Activated CD4-positive, CD25-positive, alpha-beta regulatory T cell treated with anti-CD3 and anti-CD28 coated beads, Interleukin-2, amount 50 U/mL, for 16 hours (primary cell): ENCODE measurements at places on chromosomes 1 and 21.

DNA sequence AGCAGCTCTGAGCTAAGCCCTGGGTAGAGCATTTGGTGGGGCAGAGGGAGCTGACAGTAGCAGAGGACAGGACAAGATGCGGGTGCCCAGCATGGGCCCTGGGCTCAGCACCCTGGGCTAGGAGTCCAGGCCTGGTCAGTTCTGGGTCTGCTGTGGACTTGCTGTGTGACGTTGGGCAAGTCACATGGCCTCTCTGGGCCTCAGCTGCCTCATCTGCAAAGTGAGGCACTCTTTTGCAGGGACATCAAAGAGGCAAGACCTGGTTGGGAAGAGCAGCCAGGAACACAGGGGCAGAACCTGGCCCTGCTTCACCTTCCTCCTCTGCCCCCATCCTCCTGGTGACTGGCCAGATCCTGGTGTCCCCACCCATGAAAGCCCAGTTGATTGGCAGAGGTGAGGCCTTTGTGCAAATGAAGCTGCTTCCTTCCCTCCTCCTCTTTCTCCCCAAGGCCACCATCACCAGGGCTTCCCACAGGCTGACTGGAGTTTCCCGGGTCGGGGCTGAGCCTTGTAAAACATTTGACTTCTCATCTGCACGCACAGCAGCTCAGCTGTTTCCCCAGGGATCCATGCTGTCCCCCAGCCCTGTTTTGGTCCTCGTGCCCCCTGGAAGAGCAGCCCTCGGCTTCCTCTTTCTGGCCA lies 350.5 kb downstream of the MATN1 start:
- no peak for DNase-seq

DNA sequence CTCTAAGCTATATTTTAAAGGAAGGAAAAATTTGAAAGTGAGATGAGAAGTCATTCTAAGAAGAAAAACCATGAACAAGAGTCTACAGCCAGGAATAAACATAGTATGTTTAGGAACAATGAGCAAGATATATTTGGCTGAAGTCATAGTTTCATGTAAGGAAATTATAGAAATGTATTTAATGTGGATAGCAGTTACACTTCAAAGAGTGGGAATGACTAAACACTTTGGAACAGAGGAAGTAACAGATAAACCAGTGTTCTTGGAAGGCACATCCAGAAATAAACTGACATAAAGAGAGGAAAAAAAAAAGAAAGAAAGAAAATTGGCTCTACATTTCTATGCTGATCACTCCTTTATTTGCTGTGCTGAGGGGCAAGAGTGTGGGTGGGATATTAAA lies 18.0 kb downstream of the C8A start:
- DNase-seq: no peak

- DNase-seq: no peak
These were observed 53.4 kb upstream of the EDN2 start for GRCh38 chr1:41537788-41538351.

- DNase-seq: no peak
These were observed 40.2 kb upstream of the IL10 start for GRCh38 chr1:206812471-206812870.

DNA sequence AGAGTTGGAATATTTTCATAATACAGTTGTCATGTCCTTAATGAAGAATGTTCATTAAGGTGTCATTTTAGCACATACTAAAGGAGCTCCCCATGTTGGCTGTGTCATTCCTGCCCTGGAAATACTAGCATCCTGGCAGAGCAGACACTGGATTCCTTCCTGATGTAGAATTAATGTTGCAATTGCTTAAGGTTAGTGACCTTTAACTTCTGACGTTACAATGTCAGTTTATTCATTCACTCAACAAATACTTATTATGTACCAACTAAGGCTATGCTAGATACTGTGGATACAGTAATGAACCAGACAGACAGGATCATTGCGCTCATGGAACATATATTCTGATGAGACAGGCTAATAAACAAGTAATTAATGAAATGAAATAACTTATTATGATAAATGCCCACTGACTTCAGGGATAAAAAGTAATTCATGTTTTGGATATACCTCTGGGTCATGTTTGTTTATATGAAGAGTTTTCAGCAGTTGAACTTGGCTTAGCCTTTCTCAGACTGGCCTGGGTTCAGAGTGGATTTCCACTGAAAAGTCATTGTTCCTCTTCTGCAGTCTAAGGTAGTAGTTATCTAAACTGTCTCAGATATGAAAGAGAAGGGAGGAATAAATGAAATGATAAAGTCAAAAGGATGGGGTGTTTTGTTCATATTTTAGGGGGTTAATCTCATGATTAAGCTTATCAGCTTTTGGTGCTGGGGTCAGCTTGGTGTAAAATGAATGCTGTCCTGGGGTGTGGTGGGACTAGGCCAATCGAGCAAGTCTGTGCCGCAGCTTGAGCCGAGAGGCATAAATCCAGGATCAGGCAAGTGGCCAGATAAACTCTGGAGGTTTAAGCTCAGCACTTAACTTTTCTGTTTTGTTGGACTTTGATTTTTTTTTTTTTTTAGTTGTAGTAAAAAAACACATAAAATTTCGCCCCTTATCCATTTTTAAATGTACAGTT lies 43.3 kb upstream of the KCNQ4 start:
- no peak for DNase-seq

- no peak for DNase-seq
These were observed 846.9 kb upstream of the ADAMTS5 start for GRCh38 chr21:27813750-27814149.

DNA sequence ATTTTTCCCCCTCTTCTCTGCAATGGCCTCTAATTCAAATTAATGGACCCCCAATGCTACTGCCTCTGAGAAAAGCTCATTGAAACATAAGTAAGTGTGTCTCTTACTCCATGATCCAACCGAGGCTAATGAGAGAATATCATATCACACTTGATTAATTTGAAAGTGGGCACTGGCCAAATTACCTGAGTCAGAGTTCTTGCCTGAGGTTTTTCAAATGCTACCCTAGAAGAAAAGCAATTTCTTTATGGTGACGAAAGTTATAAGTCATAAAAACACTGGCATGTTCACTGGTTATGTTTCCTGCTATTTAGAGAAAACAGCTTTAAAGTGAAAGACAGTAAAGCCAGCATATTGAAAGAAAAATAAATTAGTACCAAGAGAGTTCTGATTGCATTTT lies 368.8 kb upstream of the TMPRSS15 start:
- no peak for DNase-seq

DNA sequence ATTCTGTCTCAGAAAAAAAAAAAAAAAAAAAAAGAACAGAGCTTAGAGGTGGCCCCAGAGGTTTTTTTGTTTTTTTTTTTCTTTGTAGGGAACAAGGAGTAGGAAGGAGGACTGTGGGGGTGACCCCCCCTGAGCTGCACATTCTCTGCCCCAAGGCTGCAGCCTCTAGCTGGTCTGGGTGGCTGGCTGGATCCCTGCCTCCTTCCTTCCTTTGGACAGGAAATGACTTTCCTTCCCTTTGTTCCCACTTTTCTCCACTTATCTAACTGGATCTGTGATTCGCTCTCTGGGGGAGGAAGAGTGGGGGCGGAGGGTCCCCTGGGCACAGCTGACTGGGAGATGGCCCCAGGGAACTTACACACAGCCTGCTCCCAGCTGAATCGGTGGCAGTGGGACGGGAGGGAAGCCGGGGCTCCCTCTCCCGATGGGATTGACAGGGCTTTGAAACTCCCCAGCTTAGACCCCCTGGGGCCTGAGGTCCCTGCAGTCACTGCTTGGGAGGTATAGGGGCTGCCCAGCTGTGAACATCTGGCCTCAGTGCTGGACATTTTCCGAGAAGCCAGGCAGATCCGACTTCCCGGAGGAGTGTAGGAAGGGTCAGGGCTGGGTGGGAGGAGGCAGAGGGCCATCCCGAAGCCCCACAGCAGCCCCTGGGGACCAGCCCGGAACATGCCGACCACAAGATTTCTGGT lies 2.1 kb downstream of the FBLIM1 start:
- DNase-seq: no peak

GRCh38 chr1:80534606-80535360 lies 1266.0 kb upstream of the ADGRL2 start:
- no peak for DNase-seq

- DNase-seq: no peak
These were observed 21.1 kb upstream of the H3-3A start for GRCh38 chr1:226041419-226041818.

- no peak for DNase-seq
These were observed 200.0 kb downstream of the SLC45A1 start for GRCh38 chr1:8517661-8518489.

- no peak for DNase-seq
These were observed 72.8 kb upstream of the NR5A2 start for GRCh38 chr1:199954699-199955098.

GRCh38 chr1:245663841-245664240 lies 509.1 kb downstream of the KIF26B start:
- DNase-seq: no peak

DNA sequence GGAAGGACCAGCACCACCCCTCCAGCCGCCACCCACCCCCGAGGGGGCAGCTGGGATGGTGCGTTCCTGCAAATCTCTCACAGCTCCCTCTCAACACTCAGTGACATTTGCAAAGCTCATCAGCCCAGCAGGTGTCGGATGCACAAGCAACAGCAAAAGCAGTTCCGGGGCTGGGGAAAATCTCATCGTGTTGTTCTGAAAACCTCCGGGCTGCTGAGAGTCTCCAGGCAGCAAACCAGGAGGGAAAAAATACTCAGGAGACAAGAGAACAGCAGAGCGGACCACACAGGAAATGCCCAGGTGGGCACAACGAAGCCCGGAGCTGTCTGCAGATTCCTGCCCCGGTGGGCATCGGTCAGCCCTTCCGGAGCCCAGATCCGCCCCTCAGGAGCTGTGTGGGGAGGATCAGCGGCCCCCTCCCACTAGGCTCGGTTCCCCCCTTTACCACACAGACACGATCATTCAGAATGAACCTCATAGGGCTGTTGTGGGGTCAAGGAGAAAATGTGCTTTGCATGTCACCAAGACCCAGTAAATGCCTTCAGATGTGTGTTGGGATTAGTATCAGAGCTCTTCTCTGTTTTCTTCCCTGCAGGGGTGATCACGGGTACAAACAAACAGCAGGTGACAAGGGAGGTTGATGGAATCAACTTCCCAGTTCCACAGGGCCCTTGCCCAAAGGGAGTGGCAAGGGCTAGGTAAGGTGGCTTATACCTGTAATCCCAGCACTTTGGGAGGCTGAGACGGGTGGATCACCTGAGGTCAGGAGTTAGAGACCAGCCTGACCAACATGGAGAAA lies 127.0 kb upstream of the TIAM1 start:
- no peak for DNase-seq

- DNase-seq: no peak
These were observed 27.7 kb downstream of the HSF2BP start for GRCh38 chr21:43631411-43632107.

DNA sequence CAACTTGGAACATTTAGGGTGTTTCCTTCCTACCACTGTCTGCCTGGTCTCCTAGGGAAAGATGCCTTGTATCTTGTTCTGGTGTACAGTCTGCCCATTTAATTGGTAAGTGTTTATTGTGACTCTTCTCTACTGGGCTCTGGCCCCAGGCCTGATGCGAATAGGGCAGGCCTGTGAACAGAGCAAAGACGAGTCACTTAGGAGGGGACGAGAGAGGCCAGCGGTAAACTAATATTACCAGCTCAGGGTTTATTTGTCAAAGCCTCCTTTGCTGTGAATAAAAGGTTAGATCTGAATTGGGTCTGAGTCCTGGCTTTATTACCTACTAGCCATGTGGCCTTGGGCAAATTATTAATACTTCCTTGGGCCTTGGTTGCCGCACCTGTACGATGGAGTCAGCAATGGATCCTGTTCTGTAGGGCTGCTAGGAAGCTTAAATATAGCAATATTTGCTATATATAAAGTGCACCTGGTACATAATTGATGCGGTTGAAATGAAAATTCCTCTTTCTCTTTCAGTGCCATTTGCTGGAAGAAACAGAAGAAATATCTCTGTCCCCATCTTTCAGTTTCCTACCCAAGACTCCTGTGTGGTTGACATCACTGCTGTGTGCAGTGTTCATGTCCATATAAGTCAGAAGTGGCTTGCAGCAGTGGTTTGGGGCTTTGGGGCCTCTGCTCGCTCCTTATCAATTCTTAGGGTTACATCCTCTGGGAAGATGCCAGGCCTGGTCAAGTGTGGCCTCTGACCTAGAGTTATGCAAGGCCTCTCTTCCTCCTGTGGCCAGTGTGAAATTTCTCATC lies 32.4 kb downstream of the MAPKAPK2 start:
- DNase-seq: no peak

- DNase-seq: no peak
These were observed 16.9 kb upstream of the RAB3B start for GRCh38 chr1:52007215-52008002.

GRCh38 chr1:175564723-175565122 lies 178.7 kb downstream of the TNR start:
- no peak for DNase-seq

DNA sequence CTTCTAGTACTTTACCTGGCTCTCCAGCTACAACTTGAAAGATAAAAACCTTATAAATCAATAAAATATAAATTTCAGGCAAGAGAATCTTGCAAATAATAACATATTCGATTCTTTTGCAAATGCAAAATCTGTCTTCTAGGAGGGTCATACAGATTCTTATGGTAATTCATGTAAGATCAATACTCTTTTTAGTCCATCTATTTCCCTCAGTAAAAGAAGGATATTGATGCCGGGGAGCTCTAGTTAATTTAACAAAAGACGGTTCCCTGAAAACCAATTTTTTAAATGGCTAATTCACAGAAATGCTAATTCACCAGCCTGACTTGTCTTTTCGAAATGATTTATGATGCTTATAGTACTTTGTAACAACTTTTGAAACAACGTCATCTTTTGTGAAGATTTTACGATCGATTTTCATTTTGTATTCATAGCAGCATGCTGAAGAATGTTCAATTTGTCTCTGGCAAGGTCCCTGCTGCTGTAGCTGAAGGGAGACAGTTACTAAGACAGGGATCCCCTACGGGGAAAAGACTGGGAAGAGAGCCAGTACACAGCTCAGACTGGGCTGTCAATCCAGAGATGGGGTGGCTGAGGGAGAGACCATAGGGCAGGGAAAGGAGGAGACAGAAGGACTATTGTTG lies 90.6 kb upstream of the SPAG17 start:
- no peak for DNase-seq

DNA sequence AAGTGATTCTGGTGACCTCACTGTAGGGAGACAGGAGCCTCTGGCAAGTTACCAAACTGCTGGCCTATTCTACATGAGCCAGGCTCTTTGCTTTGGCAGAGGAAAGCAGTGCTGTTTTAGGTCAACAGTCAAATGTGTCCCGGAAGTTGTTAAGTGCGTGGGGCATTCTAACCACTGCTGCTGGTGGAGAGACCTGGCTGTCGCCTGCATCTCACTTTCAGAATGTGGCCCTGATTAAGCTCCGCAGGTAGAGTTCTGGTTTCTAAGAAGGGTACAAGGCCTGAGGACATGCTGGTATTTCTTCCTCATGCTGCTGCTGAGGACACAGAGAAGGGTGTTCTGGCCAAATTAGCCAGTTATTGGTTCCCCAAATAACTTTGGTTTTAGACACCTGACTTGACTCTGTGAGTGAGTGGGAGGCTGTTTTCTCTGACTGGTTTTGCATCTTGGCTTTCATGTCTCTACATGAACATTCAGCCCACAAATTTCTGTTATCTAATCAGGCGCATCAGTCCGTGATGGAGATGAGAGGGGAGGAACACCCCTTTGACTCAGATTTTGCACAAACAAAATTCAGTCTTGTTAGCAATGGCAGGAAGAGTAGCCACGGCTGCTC lies 120.8 kb downstream of the LMO4 start:
- no peak for DNase-seq
